H1 (cell line): ENCODE measurements at places on chromosomes 2 and 18.
A peak's percentile ranks its signal among the peaks of the same experiment; 100 is the strongest.

DNA sequence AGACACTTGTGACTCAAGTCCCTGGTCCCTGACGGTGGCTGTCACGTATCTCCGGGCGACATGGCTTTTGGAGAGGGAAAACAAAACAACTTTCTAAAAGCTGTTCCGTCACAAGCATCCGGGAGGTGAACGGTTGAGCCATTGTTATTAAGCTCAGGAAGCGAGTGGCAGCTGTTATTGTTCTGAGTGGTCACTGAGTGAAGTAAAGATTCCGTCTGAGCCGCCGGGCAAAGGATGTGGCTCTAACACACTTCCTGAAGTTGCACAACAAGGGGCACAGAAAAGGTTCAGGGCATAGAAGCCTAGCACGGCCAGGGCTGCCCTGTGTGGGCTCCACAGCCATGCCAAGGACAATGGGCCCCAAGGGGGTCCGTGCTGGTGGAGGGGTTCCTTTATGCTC lies 24.3 kb downstream of the INPP5D start:
- DNase-seq: no peak

DNA sequence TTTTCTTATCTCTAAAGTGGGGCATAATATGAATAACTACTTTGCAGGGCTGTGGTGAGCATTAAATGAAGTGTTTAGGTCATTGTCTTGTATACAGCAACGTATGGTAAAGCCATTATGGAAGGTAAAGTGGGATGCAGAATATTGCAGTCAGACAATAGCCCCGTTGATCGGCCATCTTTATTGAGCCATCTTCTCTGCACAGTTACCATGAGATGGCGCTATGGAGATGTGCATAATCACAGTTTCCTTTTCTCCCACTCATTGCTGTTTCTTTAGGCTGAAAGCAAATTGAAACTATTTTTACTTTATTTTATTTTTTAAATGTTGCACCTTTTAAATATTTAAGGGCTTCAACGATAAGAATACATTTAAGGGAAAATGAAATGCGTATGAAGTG lies 108.9 kb downstream of the THSD7B start:
- DNase-seq: no peak

- DNase-seq: no peak
Measured at GRCh38 chr18:59820663-59821062, 79.1 kb upstream of the PMAIP1 start.

GRCh38 chr2:158610059-158610458 lies 153.3 kb downstream of the PKP4 start:
- no peak for DNase-seq

DNA sequence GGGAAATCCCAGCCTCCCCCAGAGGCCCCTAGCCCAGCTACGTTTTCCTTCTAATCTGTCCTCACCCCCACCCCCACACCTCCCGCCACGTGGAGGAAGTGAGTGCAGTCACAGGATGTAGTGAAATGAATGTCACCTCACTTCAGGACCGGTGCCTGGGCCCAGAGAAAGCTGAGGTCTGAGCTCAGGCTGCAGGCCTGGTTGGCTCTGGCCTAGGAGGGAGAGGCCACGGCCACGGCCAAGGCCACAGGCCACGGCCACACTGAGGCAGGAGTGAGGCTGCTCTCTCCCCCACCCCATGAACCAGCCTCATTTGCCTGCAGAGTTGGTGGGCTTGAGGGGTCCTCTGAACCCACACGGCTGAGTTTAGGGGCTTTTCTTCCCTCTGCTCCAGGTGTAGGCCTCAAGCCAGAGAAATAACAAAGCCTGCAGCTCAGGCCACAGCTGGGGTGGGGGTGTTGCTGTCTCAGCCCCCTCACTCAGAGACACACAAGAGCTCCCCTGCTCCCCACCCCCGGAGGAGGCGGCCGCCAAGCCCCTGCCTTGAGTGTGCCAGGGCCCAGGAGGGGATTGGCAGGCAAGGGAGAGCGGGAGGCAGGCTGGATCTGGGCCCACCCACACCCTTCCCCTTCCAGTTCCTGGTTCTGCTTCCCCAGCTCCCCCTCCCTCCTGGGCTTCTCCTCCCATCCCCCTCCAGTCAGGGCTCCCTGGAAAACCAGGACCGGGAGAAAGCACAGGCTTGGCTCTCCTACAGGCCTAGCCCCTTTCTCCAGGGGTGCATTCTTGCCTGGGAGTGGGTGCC lies 27.0 kb downstream of the DNMT3A start:
- peak; percentile 62 for DNase-seq
